RPMI8226 (cell line): ENCODE measurements at places on chromosomes 5 and 9.

- DNase-seq, result no peak
These were observed at the start of gene F2RL2 for GRCh38 chr5:76622973-76623596. Gene F2RL2, minus strand, starts transcription at chr5:76623403. Its CDS starts 173 bp downstream, at chr5:76623230.

DNA sequence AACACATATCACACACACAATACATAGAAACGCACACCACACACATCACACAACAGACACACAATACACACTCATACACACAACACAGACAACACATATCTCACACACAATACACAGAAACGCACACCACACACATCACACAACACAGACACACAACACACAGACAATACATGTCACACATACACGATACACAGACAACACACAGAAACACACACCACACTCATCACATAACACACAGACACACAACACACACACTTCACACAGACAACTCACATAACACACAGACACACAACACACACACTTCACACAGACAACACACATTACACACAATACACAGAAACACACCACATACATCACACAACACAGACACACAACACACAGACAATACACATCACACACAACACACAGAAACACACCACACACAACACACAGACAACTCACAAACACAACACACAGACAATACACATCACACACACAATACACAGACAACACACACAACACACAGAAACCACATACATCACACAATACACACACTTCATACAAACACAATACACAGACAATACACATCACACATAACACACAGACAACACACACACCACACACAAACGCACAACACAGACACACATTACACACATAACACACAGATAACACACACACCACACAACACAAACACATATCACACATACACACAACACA is 4.3 kb upstream of the CCDC187 start:
- DNase-seq, result no peak

GRCh38 chr9:133891741-133892140 is 100.4 kb downstream of the VAV2 start:
- DNase-seq, result no peak

DNA sequence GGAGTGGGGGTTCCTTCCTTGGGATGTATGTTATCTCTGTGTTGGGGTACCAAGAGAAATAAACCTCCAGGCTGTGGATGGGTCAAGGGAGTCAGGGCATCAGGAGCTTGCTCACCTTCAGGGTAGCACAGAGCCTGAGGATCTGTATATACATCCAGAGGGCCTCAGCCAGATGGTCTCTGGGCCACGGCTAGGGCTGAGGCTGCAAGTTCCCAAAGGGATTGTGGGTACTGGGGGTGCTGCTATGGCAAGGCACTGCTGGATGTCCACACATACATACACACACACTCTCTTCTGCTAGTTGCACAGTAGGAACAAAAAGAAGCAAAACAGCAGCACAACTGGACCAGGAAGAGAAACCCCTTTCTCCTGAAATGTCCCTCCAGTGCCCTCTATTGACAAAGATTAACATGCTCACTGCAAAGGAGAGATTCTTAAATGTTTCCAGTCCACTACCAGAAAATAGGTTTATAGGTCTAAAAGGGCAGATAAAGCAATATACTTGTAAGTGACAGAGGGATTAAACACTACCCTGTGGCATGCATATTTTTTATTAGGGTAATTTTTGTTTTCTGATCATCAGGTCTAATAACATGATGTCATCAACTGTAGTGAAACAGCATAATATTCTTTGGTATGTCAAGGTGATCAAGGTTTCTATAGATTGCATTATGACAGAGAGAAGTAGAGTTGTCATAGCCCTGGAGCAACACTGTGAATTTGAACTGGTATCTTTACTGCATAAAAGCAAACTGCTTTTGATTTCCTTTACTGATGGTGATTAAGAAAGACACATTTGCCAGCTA is 56.3 kb upstream of the KCNN2 start:
- peak; percentile 37 for DNase-seq

DNA sequence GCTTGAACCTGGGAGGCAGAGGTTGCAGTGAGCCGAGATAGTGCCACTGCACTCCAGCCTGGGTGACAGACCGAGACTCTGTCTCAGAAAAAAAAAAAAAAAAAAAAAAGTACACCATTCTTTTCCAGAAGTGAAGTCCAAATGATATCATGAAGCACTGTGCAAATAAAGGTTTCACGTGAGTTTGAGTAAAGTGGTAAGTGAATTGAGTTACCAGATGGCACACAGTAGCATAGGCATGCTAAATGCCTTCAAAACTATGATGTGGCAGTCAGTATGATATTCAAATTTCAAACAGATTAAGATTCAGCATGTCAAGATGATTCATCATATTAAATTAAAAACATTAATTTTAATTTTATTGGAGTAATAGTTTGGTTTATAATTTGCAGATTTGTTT is 195.2 kb downstream of the TAF11L14 start:
- DNase-seq, result no peak

- no peak for DNase-seq
These were observed 230.7 kb downstream of the COMMD10 start for GRCh38 chr5:116315531-116315930.

DNA sequence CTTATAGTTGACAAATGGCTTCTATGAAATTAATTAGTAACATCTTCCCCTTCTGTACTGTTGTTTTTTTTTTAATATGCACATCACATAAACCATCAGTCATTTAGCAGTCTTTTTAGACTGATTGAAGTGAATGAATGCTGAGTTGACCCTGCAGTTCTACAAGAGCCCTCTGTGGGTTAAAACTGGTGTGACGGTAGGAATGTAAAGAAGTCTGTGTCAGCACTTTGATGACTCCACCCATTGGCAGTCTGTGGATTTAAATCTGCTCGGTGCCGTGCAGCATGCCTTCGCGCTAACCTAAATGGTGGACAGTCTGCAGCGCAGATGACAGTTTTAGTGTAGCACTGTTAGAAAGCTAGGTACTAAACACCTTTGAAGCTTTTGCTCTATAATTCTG is 3.1 kb downstream of the GTF3C4 start:
- DNase-seq, result peak; percentile 30

DNA sequence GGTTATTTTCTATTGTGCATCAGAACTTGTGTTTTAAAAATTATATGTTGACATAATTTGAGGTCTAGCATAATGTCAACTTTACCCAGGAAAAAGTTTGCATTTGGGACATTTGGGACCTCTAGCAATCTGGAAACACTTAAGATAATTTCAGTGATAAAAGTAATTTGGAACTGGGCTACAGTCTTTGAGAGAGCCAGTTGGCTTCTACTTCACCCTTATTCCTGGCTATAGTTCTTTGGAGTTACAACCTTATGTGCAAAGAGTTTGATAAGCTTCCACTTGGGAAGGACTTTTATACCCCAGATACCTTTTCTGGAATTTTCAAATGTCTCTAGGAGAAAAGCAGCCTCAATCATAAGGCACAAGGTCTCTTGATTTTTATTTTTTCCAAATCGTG is 139.3 kb downstream of the ARRDC3 start:
- no peak for DNase-seq

DNA sequence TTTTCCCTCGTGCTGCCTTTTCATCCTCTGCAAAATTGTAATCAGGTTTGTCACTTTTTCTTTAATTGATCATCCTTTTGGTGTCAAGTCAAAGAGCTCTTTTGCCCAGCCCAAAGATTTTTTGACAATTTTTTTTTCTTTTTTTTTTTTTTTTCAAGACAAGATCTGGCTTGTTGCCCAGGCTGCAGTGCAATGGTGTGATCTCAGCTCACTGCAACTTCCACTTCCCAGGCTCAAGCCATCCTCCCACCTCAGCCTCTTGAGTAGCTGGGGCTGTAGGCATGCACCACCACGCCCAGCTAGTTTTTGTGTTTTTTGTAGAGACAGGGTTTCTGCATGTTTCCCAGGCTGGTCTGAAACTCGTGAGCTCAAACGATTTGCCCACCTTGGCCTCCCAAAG is 36.7 kb downstream of the CDK7 start:
- peak; percentile 41 for DNase-seq

- DNase-seq, result no peak
These were observed 16.7 kb upstream of the GPBP1 start for GRCh38 chr5:57157131-57157530.

GRCh38 chr5:132799392-132799791 is 13.7 kb upstream of the SOWAHA start:
- no peak for DNase-seq

DNA sequence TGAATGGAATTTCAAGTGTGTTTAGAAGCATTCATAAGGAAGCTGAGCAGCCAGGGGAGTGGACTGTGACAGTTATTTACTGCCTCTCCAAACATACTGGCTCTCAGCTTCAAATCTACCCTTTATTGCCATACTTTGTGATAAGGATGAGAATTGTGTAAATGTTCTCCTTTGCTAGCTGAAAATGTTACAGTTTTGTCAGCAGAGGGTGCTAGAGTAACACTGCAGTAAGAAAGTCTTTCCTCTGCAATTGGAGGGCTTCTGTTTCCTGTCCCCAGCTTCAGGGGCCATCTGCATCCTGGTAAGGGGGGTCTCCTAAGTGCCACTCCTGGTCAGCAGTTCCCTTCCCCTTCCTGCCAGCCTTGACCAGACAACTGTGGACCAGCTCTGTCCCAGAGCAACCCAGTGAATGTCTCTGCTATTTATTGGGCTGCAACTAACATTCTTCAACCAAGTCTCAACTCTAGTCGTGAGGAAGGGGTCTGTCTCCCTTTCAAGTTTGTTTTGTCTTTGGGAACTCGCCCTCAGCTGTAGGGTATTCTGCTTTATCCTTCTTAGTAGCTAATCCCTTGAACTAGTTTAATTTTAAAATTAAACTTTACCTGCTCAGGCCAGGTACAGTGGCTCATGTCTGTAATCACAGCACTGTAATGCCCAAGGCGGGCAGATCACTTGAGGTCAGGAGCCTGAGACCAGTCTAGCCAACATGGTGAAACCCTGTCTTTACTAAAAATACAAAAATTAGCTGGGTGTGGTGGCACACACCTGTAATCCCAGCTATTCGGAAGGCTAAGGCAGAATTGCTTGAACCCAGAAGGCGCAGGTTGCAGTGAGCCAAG is 45.3 kb downstream of the RAPGEF6 start:
- peak; percentile 17 for DNase-seq

DNA sequence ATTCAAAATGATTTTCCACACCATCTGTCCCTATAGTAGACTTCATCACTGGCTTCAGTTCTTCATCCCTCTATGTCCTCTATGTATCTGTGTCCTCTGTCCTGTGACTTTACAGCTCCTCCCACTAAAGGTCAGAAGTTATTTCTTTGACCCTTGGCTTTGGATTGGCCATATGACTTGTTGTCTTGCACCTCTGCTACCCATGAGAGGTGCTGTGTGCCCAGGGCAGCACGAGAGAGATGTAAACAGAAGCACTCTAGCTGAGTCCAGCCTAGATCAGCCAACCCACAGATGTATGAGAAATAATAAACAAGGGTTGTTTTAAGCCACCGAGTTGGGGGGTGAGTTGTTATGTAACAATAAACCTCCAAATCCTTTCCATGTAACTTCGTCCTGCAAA is 63.4 kb upstream of the ENTREP1 start:
- peak; percentile 4 for DNase-seq

GRCh38 chr9:129547063-129547462 is 73.8 kb downstream of the C9orf50 start:
- no peak for DNase-seq

DNA sequence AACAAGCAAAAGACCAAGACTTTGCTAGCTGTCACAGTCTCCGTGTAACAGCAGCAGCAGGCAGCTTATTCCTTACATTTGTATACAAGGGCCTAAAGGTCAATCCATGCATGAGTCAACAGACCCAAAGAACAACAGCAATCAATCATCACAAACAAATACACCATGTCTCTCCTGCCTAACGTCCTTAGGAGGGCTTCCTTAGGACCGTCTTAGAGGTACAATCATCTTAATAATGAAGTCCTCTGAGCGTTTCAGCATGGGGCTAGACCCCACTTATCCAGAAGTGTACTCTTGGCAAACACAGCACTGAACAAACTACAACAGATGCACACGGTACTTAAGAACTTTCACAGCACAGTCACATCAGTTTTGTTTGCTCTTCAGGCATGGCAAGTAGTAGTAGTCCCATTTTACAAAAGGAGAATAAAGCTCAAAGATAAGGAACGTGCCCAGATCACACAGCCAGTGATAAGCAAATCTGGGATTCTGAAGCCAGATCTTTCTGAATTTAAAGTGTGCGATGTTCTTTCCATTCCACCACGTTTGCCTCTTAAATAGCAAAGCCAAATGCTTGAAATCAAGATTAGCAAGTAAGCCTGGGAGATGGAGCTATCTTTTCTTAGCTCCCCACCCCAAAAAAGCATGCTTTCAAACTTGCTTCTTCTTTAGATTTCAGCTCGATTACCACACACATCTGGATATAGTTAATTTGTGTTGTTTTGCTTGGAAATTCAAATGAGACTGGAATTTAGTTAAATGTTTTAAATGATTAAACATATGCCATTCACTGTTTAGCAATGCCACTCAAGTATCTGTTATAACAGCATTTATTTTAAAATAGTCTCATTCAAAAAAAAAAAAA is 24.2 kb downstream of the PSMB7 start:
- no peak for DNase-seq

DNA sequence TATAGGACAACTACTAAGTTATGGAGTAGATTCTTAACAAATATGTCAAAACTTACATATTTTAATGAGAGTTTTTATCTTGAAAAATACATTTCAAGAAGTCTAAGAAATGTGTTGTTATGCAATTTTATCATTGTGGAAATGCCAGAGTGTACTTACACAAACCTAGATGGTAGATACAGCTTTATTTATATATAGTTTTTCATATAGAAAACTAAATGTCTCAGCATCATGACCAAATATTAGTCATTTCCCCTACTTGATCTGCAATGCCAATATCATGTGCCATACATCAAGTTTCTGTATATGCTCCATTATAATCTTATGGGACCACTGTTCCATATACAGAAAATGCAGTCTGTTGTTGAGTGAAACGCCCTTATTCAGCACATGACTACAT is 28.7 kb downstream of the CAST start:
- no peak for DNase-seq

GRCh38 chr9:71001780-71002386 is 119.5 kb downstream of the TRPM3 start:
- DNase-seq, result peak; percentile 43

GRCh38 chr9:32596936-32597335 is 24.0 kb upstream of the NDUFB6 start:
- DNase-seq, result no peak

DNA sequence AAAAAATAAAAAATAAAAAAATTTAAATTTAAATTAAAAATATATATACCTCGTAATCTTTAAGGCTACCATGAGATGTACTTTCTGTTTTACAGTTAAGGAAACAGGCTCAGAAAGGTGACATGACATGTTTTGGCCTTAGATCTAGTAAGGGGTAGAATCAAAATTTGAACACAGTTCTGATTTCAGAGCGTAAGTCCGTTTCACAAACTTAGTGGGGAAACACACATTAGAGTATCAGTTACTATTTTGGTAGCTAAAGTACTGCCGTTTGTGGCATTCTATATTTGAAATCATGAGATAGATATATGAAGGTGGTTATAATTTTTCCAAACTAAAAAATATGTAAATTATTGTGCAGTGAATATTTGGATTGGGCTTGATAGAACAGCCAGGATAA is 186.2 kb downstream of the DENND1A start:
- DNase-seq, result no peak
